T-helper 9 cell (primary cell): ENCODE measurements at places on chromosomes 16 and 17.

- no peak for DNase-seq
Measured at GRCh38 chr16:57258226-57258909, 13.3 kb downstream of the ARL2BP start.

DNA sequence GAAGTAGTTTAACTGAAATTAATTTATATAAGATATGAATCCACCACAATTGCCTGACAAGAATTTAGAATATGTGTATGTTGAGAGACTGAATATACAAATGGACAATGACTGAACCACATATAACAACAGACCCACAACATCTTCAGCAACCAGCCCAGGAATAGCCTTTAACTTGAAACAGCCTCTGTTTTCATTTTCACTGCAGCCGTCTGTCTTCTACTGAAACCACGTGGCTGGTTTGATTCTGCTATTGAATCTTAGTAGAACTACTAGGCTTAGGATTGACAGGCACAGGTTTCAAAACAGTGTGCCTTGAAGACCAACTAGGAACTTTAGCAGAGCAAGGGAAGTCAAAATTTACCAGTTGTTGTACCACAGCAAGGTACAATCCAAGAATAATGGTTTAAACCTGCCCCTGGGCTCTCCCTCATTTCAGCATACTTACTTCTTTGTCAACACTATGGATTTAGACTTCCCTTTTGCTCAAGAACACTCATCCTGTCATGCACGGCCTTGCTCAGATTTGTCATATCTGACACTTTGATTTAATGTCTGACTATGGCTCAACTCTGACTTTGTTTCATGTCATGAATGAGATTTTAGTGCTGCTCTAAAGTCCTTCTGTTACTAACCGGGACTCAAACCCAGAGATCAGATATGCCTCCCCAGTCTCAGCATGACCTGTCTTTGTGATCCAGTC lies 355.0 kb downstream of the KIF2B start:
- no peak for DNase-seq

- DNase-seq, result no peak
Measured at GRCh38 chr17:31072186-31072585, 22.6 kb upstream of the NF1 start.

- DNase-seq, result peak; percentile 37
Measured at GRCh38 chr16:69329369-69330285, 761 bp downstream of the PDF start.

GRCh38 chr17:77441940-77442339 lies 301.2 kb downstream of the SEC14L1 start:
- DNase-seq, result no peak

DNA sequence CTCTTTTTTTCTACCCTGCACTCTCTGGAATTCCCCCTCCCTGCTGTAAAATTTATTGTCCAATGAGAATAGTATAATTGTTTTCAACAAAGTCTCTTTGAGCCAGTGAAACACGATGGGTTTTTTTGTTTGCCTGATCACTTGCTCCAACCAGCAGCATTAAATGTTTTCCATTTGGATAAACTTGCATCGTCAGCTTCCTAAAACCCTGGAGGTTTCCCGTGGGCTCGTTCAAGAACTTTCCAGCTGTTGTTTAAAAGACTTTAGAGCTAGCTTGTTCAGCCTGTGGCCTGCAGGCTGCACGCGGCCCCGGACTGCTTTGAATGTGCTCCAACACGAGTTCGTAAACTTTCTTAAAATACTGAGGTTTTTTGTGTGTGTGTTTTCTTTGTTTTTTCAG lies 14.9 kb downstream of the NAGPA start:
- no peak for DNase-seq

DNA sequence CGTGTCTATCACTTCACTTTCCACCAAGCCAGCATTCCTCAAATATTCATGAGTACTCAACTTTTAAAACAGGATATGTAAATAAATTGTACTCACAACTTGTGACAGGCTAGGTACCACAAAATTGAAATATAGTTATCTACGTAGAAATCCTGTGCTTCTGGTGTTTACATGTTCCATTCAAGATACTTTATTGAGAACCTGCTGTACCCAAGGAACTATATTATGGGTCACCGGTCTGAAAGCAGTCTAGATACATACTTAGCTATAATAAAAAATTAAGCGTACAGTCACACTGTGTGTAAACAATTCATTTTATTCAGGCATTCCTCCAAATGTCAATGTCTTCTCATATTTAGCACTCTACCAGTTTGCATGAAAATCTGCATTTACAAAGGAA lies 482.2 kb upstream of the SOX9 start:
- DNase-seq, result no peak

DNA sequence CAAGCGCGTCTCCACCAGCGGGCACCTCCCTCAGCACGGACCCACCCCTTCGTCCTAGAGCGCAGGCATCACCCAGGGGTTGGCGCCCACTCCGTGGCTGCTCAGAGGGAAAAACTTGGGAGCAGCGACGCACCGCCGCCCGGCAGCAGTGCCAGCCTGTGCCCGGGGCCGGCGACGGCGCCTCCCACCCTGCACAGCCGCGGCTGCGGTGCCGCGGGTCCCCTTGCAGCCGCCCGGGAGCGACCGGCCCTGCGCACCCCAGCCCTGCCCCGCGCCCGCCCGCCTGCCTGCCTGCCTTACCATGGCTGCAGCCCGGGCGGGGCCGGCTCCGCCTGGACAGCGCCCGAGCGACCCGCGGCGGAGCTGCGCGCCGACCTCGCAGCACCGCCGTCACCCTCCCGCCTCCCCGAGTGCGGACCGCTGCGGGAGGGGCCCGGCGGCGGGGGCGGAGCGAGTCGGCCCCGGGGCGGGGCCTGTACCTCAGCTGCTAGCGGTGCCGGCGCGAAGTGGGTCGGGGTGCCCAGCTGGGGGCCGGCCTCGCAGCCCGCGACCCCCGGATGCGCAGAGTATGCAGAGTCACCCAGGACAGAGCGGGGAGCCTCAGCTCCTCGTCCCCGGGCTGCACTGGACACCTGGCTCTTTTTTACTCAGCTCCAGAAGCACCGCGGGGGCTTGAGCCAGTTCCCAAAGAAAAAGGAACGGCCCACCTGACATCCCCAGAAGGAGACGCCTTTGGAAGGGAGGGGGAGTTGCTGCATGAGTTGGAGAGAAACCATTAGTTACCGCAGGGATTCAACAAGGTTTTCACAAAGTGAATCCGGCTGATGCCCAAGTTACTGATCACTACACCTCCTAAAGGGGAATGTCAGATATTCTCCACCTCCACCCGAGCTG lies 17.5 kb upstream of the MTMR4 start:
- peak; percentile 55 for DNase-seq

- no peak for DNase-seq
Measured at GRCh38 chr17:50953518-50953830, 87.3 kb upstream of the TOB1 start.

DNA sequence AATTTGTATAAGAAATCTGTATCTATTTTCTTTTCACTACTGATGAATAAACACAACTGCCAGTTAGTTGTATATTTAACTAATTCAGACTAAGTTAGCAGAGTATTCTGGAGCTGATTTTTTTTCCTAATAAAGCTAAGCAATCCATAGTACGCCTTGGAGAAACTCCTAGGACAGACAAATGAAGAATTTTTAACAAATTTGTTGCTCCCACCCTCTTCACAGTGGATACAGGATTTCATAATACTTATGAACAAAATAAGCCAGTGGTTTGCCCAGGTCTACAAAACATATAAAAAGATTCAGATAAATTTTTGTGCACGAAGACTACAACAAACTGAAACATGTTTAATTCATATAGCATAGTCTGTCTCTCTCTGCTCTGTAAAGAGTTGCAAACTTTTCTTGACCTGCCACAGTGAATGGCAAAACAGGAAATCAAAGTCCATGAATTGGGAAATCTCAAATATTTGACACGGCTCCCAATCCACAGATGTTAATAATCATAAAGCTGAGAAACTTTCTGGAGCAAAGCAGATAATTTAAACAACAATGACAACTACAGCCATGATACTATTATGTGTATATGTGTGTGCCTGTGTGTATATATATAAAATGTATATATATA lies 594 bp upstream of the ABCA6 start:
- no peak for DNase-seq

DNA sequence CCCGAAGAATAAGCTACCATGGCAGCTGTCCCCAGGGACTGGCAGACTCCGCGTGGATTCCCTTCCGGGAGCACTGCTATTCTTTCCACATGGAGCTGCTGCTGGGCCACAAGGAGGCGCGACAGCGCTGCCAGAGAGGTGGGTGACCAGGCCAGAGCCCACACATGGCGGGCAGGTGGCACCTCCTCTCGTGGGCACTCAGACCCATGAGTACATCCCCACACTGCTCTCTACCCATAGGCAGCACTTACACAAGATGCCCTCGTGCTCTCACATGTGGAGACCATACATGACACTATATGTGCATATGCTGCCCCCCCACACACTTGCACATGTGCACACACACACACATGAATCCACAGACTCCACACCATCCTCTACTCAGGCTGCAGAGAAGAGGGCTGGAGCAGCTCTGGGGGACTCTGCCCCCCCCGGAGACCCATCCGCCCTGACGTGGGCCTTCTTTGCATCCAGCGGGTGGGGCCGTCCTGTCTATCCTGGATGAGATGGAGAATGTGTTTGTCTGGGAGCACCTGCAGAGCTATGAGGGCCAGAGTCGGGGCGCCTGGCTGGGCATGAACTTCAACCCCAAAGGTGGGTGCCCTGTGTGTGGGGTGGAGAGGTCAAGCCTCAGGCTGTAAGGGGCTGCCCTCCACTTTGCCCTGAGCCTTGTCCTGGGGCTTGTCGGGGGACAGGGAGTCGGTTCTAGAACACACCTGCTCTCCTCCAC lies 62.9 kb downstream of the MRC2 start:
- DNase-seq, result no peak

- no peak for DNase-seq
Measured at GRCh38 chr17:352421-353212, at the start of gene RPH3AL. RPH3AL (minus strand) TSS chr17:352807; CDS start chr17:327543, 25,264 bp downstream.

DNA sequence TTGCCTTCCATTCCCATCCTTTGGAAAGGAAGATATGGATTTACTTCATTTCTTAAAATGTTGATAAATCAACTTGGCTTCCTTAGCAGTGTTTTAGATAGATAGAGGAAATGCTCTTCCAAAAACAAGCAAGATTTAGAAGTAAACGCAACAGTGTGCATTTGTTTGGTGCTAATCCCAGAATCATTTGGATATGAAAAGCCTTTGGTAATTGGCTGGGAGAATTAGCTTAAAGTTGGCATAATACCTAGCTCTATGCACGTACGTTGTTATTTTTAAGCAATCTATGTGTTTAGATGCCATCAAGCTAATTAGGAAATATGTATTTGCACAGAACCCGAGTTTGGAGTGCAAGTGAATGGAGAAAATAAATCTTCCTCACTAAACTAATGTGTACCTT lies 415.3 kb downstream of the GRIN2A start:
- DNase-seq, result no peak

DNA sequence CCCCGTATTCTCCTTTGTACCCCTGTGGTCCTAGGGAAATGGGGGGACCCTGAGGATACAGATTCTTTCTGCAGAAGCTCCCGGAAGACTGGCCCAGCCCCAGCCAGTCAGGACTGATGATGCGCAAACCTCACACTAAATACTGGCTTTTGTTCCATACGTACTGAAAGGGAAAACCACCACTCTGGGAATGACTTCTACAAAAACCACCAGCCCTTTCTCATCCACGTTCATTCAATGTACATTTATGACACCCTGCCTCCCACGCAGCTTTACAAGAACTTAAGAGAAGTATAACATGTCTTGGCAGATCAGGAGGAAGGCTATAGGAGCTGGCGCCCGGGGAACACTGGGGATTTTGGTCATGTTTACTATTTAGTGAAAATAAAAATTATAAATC lies 70.6 kb downstream of the MARCHF10 start:
- no peak for DNase-seq

DNA sequence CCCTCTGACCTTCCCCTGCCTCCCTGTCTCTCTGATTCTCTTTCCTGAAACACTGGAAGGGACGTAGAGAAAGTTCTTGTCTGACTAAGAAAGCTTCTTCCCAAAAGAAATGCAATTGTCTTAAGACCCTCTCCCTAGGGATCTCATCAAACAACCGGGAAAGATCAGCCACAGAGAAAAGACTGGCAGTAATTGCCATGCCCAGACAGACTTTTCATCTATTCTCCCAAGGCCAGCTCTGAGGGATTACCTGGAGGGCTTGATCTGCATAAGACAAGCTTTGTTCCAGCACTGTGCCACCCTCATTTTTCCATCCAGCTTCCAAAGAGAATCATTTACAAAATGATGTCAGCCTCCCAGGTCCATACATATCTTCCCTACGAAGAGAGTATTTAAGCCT lies 38.8 kb upstream of the HS3ST3A1 start:
- no peak for DNase-seq

- DNase-seq, result no peak
Measured at GRCh38 chr16:25110387-25110947, 1.1 kb upstream of the LCMT1 start.

DNA sequence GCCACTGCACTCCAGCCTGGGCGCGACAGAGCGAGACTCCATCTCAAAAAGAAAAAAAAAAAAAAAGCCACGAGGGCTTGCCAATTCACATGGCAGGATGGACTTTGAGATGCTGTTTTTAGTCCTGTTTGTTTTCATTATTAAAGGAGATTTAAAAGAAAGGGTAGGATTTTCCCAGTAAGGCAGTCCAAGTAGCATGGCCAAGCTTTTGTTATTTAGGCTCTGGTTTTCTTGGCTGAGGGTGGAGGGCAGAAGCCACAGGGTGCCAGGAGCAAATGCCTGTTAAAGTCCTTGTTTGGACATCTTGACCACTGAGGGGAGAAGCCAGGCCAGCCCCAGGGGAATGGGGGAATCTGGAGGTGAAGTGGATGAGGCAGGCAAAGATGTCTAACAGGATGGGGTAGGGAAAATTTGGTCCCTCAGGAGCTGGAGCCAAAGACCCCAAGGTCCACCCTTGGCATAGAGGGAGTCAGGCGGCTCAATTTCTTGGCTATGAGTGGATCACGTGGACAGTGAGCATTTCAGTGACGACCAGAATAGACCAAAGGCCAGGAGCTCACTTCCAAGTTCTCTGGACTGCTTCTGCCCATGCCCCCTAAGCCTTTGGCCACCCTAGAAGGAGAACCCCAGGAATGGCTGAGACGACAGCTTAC lies 20.8 kb upstream of the PLLP start:
- DNase-seq, result no peak

DNA sequence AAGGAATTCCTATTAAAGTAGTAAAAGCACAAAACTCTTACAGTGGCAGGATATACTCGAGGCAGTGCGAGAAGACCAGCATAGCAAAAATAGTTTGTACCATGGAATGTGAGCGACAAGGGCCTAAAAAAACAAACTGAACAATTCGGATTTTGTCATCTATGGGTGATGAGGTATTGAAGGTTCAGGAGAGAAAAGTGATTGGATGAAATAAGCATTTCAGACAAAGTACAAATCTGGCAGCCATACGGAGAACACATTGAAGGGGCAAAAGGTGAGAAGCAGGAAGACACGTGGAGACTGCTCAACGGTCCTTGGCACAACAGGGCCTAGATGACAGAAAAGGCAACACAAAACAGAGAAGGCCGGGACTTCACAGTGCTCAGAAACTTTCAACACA lies 22.5 kb downstream of the MYH10 start:
- no peak for DNase-seq
